ENCODE measurements at places on chromosomes 1 and 21.

GRCh38 chr1:17130138-17130635 lies 10.9 kb upstream of the PADI2 start:
- ATAC-seq, result no peak

GRCh38 chr1:19454265-19455146 lies 30.8 kb downstream of the CAPZB start:
- no peak for ATAC-seq

- no peak for ATAC-seq
Observed at GRCh38 chr1:229578168-229579058, 19.9 kb upstream of the ABCB10 start.

DNA sequence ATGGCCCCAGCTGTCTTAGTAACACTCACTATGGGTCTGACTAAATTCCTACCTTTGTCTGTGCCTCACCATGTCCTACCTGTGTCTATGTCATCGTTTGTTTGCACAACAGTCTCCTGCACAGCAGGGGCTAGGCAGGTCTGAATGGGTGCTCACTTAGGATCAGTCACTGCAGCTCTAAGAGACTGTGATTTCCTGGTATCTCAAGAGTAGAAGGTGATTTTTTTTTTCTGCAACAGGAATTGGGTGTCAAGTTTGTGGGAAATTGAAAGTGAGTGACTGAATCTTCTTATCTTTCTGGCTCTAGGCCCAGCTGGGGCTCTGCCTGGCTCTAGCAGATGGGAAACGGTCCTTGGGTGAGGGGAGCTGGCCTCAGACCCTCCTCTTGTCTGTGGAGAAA lies 46.4 kb upstream of the TRABD2B start:
- peak; percentile 55 for ATAC-seq

DNA sequence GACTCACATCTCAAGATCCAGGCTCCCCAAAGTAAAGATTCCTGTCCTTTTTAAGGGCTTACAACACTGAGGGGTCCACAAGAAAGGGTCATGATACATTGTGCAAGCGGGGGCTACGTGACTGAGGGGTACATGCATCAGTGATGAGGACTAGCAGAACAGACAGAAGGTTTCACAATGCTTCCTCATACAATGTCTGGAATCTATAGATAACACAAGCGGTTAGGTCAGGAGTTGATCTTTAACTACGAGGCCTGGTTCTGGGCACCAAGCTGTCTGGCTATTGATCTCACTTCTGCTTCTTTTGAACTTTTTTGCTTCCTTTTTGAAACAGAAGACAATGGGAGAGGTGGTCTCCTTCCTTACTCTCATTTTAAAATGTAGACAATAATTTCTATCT lies 718.6 kb downstream of the AMY1C start:
- no peak for ATAC-seq

- ATAC-seq, result peak; percentile 79
Observed at GRCh38 chr1:237562242-237562823, 328.4 kb downstream of the ZP4 start.
